Retinal pigment epithelial cell (primary cell): ENCODE measurements at places on chromosomes 2 and 18.

- no peak for DNase-seq
These were observed 1.9 kb downstream of the BMPR2 start for GRCh38 chr2:202378001-202378400.

DNA sequence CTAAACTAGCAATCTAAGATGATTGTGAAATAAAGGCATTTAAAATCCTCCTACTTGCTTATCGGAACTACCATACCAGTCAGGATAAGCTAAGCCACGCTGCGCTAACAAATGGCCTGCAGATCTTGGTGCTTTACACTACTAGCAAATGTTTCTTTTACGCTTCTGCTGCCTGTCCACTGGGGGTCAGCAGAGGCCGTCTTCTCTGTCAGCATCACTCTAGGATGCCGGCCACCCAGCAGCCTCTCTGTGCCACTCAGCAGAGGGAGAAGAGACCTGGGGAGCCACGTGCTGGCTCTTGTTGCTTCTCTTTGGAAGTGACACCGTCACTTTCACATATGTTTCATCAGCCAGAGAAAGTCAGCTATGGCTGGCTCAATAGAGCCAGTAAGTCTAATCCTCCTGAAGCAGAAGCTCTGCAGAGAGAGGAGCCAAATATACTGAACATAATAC lies 36.6 kb downstream of the COPS8 start:
- DNase-seq: no peak

DNA sequence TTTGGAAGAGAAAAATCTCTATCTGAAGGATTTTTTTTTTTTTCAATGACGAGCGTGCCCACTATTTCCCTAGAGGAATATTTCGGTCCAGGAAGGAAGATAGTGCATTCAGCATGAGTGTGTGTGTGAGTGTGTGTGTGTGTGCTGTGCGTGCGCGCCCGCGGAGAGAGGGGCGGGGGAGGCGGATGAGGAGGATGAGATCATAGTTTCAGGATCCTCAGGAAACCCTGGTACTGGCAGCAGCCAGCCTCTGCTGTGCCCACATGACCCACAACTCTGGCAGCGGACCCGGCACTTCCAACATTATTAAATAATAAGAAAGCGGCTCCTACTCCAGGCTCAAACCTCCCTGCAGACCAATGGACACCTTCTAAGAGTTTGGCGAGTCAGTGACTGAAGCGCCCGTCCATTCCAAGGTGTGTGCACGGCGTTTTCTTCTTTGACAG lies 217.0 kb upstream of the DTNA start:
- peak; percentile 76 for DNase-seq

- no peak for DNase-seq
These were observed 207.7 kb upstream of the CRIM1 start for GRCh38 chr2:36147670-36148390.

DNA sequence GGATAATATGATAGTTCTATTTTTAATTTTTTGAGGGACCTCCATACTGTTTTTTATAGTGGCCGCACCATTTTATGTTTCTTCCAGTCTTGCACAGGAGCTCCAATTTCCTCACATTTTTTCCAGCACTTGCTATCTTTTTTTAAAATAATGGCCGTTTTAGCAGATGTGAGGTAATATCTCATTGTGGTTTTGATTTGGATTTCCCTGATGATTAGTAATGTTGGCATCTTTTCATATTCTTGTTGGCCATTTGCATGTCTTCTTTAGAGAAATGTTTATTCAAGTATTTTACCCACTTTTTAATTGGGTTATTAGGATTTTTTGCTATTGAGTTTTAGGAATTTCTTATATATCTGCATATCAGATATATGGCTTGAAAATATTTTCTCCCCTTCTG lies 29.9 kb upstream of the NAPG start:
- no peak for DNase-seq

- DNase-seq: no peak
These were observed 26.0 kb downstream of the FAM117B start for GRCh38 chr2:202660796-202661195.
